WTC11 (cell line): ENCODE measurements at places on chromosomes 7 and 10. TPM values are rescaled to one million over a fixed set of nuclear protein-coding genes. Genes with fewer than 3 reads are reported as not detected.

- no peak for DNase-seq
Observed at GRCh38 chr10:24901686-24902399, 50.6 kb downstream of the PRTFDC1 start.

- DNase-seq: no peak
Observed at GRCh38 chr7:157673573-157673972, 336.8 kb downstream of the DNAJB6 start.

GRCh38 chr7:22884911-22885788 lies 62.5 kb upstream of the TOMM7 start:
- DNase-seq: no peak

GRCh38 chr10:109701633-109702215 lies 221.6 kb downstream of the XPNPEP1 start:
- no peak for DNase-seq

GRCh38 chr7:136353287-136353686 lies 376.1 kb upstream of the MTPN start:
- DNase-seq: no peak

GRCh38 chr7:120441850-120442249 lies 168.9 kb downstream of the KCND2 start:
- no peak for DNase-seq

The GSTO2 gene
- 10.7 to 18.7 TPM (median 17.6 TPM) in 3 replicates for total RNA-seq

The DEPP1 gene
- 1.6 to 2.1 TPM (median 1.6 TPM) in 3 replicates for total RNA-seq
